ENCODE measurements at places on chromosomes 5 and 9.

DNA sequence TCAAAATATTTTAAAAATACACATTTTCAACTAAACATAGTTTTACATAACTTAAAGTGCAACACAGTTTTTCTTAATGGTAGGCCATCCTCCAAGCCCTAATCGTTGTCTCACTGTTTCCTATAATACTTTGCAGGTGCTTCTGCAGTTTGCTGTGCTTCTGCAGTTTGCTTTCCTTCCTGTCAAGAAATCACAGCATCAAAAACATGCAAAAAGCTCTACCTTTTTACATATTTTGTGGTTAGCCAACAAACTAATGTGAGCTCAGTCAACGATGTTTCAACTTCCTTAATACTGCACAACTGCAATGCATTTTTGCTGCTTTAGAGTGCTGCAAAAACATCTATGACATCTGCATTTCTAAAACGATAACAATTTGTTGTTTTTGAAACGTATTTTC, 25.2 kb downstream of the EMB start:
- H3K27me3 ChIP-seq, result no peaks in the 10 kb centered on the region
- no peak overlapping the region for H3K4me3 ChIP-seq
- no peaks in the 10 kb centered on the region for H3K36me3 ChIP-seq
- no peak overlapping the region for H3K27ac ChIP-seq

DNA sequence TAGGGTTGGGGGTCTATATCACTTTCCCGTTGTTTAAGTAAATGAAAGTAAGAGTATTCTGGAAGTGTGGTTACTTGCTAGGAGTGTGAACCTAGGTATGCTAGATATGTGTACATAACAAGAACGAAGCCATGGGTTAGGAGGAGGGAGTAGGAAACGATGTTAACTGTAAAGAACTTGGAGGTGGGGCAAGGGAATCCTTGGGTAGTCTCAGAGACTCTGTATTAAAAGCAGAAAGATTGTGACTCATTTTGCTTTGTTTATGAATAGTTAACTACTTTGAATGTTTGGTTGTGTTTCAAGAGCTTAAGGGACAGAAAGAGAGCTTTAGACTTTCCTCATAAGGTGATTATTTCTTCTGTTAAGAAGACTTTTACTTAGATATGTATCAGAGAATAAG, 59.9 kb downstream of the TMEM252 start:
- DNase-seq, result no peak
- H3K4me1 ChIP-seq, result peaks cover 28% of the 10 kb centered on the region
- peaks cover 43% of the 10 kb centered on the region for H3K36me3 ChIP-seq
- no peak overlapping the region for H3K4me3 ChIP-seq
- H3K27ac ChIP-seq, result peak overlapping the region; percentile 11

GRCh38 chr9:97418880-97419279, 7.0 kb downstream of the TDRD7 start:
- H3K27ac ChIP-seq, result no peak overlapping the region
- no peak overlapping the region for H3K4me3 ChIP-seq
- no peaks in the 10 kb centered on the region for H3K36me3 ChIP-seq
- no peak for DNase-seq

DNA sequence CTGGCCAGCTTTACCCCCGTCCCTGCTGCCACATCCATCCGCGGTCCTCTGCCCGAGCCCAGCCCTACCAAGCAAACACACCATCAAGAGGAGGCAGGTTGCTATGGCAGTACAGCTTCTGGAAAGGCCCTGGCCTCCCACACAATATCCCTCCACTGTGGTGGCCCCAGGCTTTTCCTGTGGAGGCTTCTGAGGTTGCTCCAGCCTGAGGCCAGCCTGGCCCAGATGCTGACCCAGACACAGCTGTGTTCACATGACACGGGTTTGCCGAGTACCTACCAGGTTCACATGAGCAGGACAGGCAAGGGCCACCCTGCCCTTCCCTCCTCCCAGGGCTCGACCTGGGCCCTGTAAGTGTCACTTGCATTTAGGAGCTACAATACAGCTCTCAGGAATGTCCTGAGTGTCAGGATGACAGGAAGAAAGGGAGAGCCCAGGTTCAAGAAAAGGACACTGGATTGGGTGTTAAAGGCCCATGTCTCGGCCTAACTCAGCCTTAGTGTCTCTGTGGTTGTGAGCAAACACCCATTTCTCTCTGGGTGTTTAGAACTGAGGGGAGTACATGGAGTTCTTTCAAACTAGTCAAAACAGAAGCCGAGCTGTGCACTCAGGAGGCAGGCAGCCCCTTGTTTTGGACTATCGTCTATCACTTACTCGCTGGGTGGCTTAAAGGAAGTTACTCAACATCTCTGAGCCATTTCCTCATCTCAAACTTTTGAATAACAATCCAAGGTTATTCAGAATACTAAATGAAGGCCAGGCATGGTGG, 40.2 kb downstream of the NAIF1 start:
- no peak overlapping the region for H3K4me3 ChIP-seq
- H3K27me3 ChIP-seq, result no peaks in the 10 kb centered on the region
- H3K4me1 ChIP-seq, result no peaks in the 10 kb centered on the region

DNA sequence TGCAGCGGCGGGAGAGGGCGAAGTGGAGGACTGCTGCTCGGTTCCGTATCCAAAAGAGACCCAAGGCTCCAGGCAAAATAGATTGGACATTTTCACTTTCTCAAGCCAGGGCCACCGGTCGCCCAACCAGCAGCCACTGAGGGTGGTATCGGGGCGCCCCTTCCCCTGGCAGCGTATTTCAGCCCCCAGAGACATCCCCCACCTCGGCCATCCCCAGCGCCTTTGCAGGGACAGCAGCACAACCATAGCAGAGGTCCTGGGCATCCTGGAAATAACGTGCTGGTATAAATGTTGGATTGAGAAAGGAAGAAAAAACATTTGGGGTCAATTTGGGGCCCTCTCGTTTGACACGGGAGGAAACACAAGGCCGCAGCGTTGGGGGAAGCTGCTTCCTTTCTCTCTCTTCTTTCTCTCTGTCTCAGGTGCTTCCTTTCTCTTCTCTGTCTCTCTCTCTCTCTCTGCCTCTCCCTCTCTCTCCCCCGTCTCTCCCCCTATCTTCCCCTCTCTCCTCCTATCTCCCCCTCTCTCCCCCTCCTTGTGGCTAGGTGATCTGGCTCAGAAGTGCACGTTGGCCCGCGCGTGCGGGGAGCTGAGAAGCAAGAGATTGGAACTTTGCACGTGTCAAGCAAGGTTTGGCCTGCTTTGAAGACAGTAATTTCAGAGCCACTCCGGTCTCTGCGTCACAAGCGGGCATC, 624 bp upstream of the RETREG1 start:
- H3K4me3 ChIP-seq, result peak overlapping the region; percentile 89
- DNase-seq, result no peak
- H3K36me3 ChIP-seq, result no peaks in the 10 kb centered on the region
- H3K27me3 ChIP-seq, result no peaks in the 10 kb centered on the region

Measured in right atrium auricular region (tissue), 2 donors.